ENCODE measurements at places on chromosomes 7 and 10.
A peak's percentile ranks its signal among the peaks of the same experiment; 100 is the strongest.

DNA sequence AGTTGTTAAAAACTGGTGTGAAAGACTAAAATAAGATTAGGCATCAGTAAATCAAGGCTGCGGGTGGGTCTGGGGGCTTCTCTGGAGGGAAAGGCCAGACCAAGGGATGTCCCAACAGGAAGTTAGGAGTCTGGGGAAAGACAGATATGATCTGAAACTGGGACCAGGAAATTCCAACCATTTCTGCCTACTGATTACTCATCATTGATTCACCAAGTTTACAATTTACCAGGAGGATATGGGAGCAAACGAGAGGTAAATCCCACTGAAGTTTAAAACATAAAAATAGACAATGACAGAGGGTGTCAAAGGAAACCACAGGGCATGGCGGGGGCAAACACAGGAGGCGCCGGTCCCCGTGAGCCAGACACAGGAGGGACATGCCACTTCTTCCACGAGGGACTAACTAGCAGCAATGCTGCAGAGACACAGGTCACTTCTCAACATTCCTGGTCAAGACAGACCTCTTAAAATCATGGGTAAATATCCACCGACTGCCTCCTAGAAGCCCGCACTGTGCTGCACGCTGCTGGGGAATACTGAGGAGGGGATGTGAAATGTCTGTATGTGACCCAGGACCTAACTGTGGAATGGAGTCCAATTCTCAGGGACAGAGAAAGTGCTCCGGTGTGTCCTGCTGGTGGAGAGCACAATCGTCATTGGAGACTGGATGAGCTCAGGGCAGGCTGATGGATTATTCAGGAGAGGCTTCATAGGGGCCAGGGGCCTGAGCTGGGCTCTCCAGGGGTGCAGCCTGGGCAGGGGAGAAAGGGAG is 153.4 kb upstream of the KLF14 start:
- DNase-seq, result no peak

DNA sequence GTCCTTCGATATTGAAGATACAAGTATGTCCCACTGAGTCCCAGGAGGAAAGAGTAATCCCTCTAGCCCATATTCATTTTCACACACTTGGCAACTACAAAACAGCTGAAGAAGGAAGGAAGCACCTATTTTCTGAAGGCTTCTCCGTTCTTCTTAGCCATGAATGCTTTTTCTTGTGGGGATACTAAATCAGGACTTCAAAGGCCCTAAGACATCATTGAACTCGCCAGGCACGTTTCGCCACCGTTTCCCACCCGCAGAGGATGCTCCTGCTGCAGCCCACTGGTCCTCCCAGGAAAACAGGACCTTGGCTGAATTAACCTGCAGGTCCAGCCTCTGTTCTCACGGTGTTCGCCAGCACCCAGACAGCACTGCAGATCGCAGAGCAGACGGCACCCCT is 561.5 kb downstream of the DNAJB6 start:
- DNase-seq, result no peak

DNA sequence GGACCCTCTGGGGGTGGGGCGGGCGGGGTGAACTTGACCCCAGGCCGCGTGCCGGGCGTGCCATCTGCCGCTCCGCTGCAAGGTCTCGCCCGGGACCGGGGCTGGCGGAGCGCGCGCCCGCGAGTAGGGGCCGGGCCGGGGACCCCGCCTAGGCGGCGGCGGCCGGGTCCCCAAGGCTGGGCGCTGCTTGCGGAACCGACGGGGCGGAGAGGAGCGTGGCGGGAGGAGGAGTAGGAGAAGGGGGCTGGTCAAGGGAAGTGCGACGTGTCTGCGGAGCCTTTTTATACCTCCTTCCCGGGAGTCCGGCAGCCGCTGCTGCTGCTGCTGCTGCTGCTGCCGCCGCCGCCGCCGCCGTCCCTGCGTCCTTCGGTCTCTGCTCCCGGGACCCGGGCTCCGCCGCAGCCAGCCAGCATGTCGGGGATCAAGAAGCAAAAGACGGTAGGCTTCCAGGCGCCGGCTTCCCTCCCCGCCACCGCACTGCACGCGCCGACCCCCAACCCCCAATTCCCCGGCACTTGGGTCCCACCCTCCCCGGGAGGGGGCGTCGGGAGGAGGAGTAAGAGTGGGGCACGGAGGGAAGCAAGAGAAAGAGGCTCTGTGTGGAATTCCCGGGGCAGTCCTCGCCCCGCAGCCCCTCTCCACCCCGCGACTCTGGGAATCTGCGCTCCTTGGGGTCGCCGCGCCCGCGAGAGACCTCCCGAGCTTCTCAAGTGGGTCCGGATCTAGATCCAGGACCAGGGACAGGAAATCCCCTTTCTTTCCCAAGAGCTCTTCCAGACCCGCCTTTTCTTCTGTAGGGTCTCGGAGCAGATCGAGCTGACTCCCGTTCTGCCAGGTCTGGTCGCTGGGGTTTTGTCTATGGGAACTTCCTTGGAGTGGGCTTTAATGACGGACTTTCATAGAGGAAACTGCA is at the start of gene PAPSS2:
PAPSS2 (plus strand) TSS at position 308 of the 913 bp plus-strand sequence; CDS start at position 412, 104 bp downstream.
- DNase-seq, result no peak

- DNase-seq, result no peak
Observed at GRCh38 chr10:59748834-59749233, 4.4 kb downstream of the MRLN start.

- DNase-seq, result no peak
Observed at GRCh38 chr7:3937605-3938004, 636.6 kb downstream of the SDK1 start.

DNA sequence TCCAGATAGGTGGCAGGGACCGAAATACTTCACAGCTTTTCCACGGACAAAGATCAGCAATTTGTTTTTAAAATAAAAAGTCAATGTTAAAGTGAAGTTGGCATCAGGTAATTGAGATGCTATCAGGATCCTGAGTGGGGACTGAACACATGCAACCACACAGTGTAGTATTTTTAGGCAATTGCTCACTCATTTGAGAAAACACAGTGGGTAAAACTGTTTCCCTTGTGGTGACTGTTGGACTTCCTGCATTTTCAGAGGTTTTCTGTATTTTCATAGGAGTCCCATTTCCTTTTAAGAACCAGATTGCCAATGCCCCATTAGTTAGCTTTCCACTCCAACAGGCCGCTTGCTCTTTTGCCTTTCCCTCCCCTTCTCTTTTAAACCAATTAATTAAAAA is 159.5 kb upstream of the ZNF32 start:
- peak; percentile 70 for DNase-seq

GRCh38 chr7:143417734-143418383 is 9.2 kb upstream of the EPHA1 start:
- DNase-seq, result no peak

DNA sequence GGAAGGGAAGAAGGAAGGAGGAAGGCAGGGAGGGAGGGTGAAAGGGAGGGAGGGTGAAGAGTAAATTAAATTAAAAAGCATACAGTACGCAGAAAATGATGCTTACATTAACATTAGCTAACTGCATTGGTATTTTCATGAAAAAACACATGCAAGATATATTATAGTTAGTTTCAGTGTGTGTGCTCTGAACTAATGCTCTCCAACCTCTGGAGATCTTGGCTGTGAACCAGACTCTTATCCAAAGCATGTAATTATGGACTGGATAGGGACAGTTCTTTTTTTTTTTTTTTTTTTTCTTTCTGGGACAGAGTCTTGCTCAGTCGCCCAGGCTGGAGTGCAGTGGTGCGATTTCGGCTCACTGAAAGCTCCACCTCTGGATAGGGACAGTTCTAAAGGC is 357.0 kb downstream of the FRMD4A start:
- DNase-seq, result no peak

- DNase-seq, result no peak
Observed at GRCh38 chr7:26574476-26574875, 282.8 kb downstream of the SNX10 start.

- no peak for DNase-seq
Observed at GRCh38 chr10:79023240-79024162, 45.3 kb upstream of the ZMIZ1 start.

- DNase-seq, result no peak
Observed at GRCh38 chr10:121024905-121025584, 173.9 kb downstream of the WDR11 start.

DNA sequence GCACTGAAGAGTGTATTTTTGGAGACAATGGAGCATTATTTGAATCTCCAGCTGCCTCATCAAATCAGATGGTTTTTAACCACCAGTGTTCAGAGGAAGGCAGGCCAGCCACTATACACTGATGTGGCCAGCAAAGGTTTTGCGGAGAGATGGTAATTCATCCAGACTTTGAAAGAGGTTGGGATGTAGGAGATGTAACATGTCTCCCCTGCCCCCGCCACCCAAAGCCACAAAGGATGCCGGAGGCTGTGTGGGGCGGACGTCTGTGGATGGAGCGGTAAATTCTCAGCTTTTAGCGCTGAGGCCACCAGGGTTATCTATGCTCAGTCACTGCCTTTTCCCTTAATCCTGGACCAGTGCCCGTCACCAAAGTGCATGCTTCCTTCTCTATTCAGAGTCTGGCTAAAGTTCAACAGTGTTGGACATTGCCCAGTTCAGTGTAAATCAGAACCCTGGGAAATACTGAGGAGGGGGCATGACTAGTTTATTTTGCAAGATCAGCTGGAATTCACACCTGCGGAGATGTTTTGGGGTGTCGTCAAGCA is 3.7 kb upstream of the TRIP6 start:
- DNase-seq, result no peak

- no peak for DNase-seq
Observed at GRCh38 chr7:2069472-2069860, 163.3 kb downstream of the MAD1L1 start.

GRCh38 chr7:158727690-158728089 is 23.1 kb upstream of the NCAPG2 start:
- no peak for DNase-seq

DNA sequence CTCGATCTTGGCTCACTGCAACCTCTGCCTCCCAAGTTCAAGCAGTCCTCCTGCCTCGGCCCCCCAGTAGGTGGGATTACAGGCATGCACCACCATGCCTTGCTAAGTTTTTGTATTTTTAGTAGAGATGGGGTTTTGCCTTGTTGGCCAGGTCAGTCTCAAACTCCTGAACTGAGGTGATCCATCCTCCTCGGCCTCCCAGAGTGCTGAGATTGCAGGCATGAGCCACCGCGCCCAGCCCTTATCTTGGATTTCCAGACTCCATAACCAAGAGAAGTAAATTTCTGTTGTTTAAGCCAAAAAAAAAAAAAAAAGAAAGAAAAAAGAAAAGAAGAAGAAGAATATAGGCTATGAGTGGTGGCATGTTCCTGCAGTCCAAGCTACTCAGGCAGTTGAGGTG is 53.3 kb upstream of the RABGEF1 start:
- DNase-seq, result no peak

DNA sequence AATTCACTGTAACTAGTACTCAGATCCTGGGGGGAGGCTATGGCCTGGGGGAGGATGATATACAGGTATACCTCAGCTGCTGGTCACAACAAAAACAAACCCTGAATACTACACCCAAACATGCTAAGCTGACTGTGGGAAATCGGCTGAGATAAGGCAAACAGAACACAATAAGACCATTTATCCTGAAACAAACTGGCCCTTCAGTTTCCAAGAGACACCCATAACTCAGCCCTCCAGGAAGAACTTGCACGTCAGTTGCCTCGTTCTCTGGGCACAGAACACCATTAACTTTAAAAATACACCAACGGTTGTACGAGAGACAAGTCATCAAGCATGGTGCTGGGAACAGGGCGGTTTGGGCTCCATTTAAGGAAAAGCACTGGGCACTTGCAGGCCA is 24.1 kb upstream of the KCNMA1 start:
- DNase-seq, result no peak
